Activated effector memory CD4-positive, alpha-beta T cell treated with anti-CD3 and anti-CD28 coated beads, Interleukin-2, amount 50 U/mL, for 16 hours (primary cell): ENCODE measurements at places on chromosomes 2 and 18.
A peak's percentile ranks its signal among the peaks of the same experiment; 100 is the strongest.

- DNase-seq: no peak
Observed at GRCh38 chr2:19540739-19541525, 182.5 kb upstream of the OSR1 start.

DNA sequence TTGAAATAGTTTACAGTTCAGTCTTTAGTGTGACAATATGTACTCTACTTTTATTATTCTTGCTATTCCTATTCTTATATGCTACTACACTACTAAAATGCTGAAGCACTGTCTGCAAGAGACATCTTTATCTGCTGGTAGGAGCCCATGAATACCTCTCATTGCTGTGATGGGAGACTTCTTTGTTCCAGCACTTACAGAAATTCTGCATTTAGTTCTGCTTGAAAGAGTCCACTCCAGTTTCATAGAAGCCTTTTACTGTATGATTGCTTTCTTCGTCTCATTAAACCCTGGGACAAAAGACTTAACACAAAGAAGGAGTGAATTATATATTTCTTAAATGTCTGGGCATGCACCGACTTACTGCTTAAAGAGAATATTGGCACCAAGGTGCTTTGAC lies 272.7 kb downstream of the CD226 start:
- no peak for DNase-seq

GRCh38 chr18:10149768-10150556 lies 236.1 kb downstream of the VAPA start:
- DNase-seq: no peak

- DNase-seq: no peak
Observed at GRCh38 chr18:61616111-61616610, 276.6 kb downstream of the RNF152 start.

DNA sequence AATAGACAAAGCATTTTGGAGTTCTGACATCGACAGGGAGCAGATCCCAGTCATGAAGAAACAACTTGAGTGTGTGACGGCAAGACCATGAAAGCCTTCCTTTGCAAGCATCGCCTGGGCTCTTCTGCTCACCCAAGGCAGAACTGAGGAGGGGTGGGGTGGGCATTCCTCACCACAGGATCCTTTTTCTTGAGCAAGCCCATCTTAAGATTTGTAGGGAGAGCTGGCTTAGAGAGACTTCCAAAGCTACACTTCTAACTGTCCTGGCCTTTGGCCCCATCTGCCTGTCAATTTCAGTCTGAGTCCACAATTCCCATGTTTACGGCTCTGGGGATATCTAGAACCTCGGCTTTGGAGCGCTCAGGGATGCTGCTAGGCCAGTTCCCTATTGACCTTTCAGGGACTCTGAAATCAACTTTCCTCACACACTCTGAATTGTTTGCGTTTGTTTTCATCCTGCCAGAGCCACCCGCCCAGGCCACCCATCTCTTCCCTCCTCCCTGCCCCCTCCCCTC lies 3.7 kb downstream of the KLHL14 start:
- no peak for DNase-seq

DNA sequence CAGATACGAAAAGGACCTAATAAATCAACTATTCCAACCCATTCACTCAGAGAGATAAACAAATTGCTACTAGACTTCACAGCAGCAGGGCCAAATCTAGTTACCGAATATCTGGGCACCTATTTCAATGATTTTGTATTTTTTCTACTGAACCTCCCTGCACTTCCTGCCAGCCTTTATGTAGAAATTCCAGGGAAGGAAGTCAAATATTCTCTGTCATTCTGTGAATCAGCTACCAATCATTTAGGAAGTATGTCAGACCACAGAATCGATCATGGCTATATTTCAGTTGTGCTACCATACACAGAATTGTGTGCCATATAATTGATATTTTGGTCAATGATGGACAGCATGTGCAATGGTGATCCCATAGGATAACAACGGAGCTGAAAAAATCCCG lies 109.6 kb upstream of the SPOPL start:
- DNase-seq: no peak

DNA sequence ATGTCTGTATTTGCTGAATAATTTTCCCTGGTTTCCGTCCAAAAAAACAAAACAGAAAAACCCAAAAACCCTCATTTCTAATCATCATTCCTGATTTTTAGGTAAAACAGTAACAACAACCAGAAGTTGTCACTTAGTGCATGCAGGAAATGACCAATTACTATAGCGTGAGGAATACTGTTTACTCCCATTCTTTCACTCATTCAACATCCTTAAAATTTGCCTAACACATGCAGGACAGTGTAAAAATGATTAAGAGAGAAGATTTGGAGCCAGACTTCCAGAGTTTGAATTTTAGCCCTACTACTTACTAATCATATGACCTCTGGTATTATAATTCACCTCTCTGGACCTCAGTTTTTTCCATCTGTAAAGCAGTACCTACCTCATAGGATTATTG lies 83.1 kb downstream of the FIGN start:
- no peak for DNase-seq

DNA sequence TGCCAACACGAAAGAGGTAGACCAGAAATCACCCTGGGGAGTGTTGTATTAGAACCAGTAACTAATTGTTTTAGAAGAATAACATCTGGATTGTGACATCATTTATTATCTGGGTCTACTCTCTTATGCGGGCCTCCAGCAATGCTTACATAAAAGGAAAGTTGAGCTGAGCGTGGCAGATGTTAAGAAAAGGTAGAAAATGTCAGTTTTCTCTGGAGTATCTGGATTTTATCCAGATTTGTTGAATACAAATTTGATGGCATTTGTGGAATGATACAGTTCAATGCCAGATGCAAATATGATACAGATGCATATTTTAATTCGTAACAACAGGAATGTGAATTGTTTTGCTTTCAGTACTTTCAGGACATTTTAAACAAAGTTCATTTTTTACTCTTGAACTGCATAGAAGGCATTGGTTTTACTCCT lies 90.3 kb downstream of the PRPF40A start:
- DNase-seq: no peak

DNA sequence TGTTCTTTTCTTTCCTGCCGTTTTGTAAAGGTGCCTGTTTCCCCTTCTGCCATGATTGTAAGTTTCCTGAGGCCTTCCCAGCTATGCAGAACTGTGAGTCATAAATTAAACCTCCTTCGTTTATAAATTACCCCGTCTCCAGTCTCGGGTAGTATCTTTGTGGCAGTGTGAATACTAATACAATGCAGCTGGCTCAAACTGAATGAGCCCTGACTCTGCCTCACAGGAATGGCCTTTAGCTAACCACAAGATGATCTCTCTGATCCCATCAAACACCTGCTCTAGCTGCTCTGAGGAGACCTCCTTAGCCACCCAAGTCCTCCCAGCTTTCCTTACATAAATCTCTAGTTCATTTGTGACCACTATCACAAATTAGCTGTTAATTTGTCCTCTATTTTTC lies 41.5 kb upstream of the CAB39 start:
- no peak for DNase-seq

DNA sequence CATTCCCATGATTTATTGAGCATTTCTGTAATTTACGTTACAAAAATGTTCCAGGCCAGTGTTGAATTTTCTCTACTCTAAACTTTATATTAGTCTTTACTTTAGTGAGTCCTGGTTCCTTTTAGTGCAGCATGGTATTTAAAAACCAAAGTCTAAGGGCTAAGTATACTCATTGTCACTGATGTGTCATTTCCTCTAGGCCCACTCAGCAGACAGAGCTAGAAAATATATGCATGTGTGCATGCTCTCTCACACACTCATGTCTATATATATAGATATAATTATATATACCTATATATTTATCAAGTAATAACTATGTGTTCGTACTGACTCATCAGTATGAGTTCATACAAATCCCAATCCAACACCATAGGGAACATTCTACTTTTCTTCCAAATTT lies 132.5 kb upstream of the SLC8A1 start:
- DNase-seq: no peak

GRCh38 chr2:237485844-237486243 lies 1.2 kb upstream of the MLPH start:
- DNase-seq: no peak

DNA sequence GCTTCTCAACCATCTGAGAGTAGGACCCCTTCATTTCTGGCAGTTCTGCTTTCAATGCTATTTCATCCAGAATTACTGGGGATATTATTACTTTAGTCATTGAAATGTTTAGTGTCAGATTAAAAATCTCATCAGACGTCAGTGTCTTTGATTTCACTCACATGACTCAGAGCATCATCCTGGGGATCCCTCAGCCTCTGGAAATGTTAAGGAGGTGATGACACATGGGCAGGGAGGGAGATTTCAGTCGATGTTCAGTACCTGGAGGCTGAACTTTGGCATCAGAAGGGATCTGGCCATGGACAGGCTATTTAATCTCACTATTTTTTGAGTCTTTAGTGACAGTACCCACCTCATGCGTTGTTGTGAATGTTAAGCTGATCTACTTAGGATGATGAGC lies 39.1 kb downstream of the OSBPL6 start:
- no peak for DNase-seq

GRCh38 chr18:48687346-48688042 lies 148.7 kb downstream of the CTIF start:
- DNase-seq: peak; percentile 34
